CD4-positive, alpha-beta T cell treated with Interleukin-6 for 4 hours (primary cell): ENCODE measurements at places on chromosomes 5 and 9.

DNA sequence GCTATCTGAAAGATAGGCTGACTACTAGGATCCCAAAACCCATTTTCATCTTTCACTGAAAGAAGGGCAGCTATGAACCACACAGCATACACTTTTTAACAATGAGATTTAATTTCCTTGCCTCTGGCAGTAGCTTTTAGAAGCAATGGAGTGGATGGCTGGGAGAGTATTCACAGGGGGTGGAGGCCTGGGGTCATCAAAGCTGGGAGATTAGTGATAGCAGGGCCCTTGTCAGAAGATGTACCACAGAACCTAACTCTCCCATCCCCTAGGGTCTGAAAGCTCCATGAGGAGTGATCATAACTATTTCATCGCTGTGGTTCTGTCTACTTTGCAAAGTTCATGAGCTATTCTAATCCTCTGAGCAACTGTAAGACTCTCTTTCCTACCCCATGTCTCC is 332.2 kb downstream of the PRELID2 start:
- no peak for DNase-seq

GRCh38 chr5:113271745-113272454 is 162.9 kb downstream of the TSSK1B start:
- no peak for DNase-seq

- no peak for DNase-seq
Measured at GRCh38 chr5:151739939-151740335, 18.5 kb downstream of the ATOX1 start.

GRCh38 chr5:126594748-126595485 is at the start of gene ALDH7A1:
TSS of gene ALDH7A1 (minus strand) at chr5:126595219. CDS start at chr5:126595198, 21 bp downstream.
- peak; percentile 73 for DNase-seq

DNA sequence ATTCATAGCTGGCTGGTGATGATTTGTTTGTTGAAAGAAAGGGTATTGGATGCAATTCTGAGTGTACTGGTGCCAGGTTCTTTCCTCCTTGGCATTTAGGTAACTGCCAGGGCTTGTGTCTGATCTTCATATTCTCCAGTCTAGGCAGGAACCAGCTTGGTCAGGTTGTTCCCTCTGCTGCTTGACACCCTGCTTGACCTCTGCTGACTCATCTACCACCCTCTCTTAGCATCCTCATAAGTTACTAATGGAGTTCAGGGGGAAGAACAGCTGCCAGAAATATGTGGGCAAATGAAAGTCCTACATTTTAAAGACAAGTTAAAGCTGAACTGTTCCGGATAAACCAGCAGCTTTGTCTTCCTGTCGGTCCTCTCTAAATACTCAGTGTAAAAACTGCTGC is 116.1 kb upstream of the TNC start:
- no peak for DNase-seq

GRCh38 chr5:34790069-34790468 is 48.9 kb upstream of the TTC23L start:
- no peak for DNase-seq

GRCh38 chr9:27665136-27665535 is 91.9 kb upstream of the C9orf72 start:
- no peak for DNase-seq
